Activated naive CD8-positive, alpha-beta T cell treated with anti-CD3 and anti-CD28 coated beads, Interleukin-2, amount 10 ng/mL, durations not matched to agents 7 days and 5 days (primary cell): ENCODE measurements at places on chromosomes 11 and 22.

DNA sequence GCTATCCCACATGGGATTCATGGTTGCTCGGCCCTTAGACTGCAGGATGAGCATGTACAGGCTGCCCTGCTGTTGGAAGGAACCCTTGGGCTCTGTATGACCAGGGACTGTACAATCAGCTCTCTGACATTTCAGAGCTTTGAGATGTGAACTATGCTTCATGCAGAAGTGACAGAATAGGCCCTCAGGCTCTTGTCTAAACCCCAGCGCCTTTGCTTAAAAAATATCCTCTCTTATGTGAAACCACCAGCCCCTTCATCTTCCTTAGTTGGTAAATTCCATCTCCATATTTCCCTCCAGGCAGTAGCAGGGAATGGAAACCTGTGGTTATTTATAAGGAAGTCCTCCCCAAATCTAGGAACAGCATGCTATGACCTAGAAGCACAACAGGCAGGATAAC is 78.9 kb upstream of the PLET1 start:
- H3K4me1 ChIP-seq: no peaks in the 10 kb centered on the region
- H3K27me3 ChIP-seq: peaks cover 1% of the 10 kb centered on the region
- H3K4me3 ChIP-seq: no peak overlapping the region
- H3K27ac ChIP-seq: no peak overlapping the region
- DNase-seq: no peak
- no peaks in the 10 kb centered on the region for H3K36me3 ChIP-seq

- H3K36me3 ChIP-seq: no peaks in the 10 kb centered on the region
- peaks cover 41% of the 10 kb centered on the region for H3K27me3 ChIP-seq
- no peak overlapping the region for H3K27ac ChIP-seq
- no peak overlapping the region for H3K4me3 ChIP-seq
Observed at GRCh38 chr22:23583153-23583552, 3.1 kb upstream of the IGLL1 start.

- peaks cover 13% of the 10 kb centered on the region for H3K36me3 ChIP-seq
- H3K4me1 ChIP-seq: peaks cover 36% of the 10 kb centered on the region
- no peak for DNase-seq
Observed at GRCh38 chr11:7514099-7514591, 346 bp downstream of the PPFIBP2 start.

GRCh38 chr11:70128435-70128906 is 50.4 kb downstream of the ANO1 start:
- no peak overlapping the region for H3K4me3 ChIP-seq
- no peaks in the 10 kb centered on the region for H3K4me1 ChIP-seq
- H3K27me3 ChIP-seq: no peaks in the 10 kb centered on the region
- H3K36me3 ChIP-seq: no peaks in the 10 kb centered on the region
- DNase-seq: no peak

- H3K27me3 ChIP-seq: no peaks in the 10 kb centered on the region
- H3K4me1 ChIP-seq: no peaks in the 10 kb centered on the region
- H3K27ac ChIP-seq: no peak overlapping the region
- no peaks in the 10 kb centered on the region for H3K36me3 ChIP-seq
- no peak for DNase-seq
- H3K4me3 ChIP-seq: no peak overlapping the region
Observed at GRCh38 chr11:24625975-24626374, 129.1 kb downstream of the LUZP2 start.

GRCh38 chr11:20025332-20025840 is 134.9 kb downstream of the DBX1 start:
- no peaks in the 10 kb centered on the region for H3K4me1 ChIP-seq
- no peaks in the 10 kb centered on the region for H3K36me3 ChIP-seq
- peaks cover 4% of the 10 kb centered on the region for H3K27me3 ChIP-seq
- H3K27ac ChIP-seq: no peak overlapping the region
- H3K4me3 ChIP-seq: no peak overlapping the region

DNA sequence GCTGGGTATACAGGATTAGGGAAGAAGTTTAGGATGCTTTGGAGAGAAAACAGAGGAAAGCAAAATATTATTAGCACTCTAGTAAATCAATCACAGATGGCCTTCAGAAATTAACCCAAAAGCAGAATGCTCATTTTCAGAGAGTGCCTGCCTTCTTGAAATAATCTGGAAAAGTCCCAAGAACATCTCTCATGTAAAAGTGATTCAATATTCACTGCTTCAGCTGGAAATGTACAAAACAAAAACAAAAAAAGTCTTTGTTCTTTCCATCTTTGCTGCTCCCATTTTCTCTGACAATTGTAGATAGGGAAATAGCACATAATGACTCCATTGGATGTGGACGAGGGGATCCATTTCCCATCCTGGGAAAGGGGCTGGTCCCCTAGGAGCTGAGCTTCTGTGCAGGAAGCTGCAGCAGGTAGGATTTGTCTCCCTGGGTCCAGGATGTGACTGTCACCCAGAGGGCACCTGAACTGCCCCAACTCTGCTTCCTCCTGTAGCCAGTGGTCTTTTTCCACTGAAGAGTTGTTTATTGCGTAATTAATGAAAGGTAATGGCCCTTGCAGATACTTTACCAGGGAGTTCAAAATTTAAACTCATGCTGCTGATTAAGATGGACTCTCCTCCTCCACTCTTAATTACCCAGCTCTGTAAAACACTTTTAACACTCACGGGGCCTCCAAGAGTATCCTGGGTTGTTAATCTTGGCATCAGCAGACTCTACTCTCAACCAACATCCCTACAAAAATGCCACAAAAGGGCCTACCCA is 57.9 kb downstream of the SC5D start:
- DNase-seq: no peak
- H3K27me3 ChIP-seq: peaks cover 13% of the 10 kb centered on the region
- H3K4me3 ChIP-seq: no peak overlapping the region
- no peaks in the 10 kb centered on the region for H3K36me3 ChIP-seq
- no peak overlapping the region for H3K27ac ChIP-seq
